NCI-H524 treated with DMSO at 0.1 percent for 48 hours (cell line): ENCODE measurements at places on chromosomes 1 and 21.

- DNase-seq: no peak
Observed at GRCh38 chr1:227944931-227945890, 2.5 kb downstream of the WNT9A start.

DNA sequence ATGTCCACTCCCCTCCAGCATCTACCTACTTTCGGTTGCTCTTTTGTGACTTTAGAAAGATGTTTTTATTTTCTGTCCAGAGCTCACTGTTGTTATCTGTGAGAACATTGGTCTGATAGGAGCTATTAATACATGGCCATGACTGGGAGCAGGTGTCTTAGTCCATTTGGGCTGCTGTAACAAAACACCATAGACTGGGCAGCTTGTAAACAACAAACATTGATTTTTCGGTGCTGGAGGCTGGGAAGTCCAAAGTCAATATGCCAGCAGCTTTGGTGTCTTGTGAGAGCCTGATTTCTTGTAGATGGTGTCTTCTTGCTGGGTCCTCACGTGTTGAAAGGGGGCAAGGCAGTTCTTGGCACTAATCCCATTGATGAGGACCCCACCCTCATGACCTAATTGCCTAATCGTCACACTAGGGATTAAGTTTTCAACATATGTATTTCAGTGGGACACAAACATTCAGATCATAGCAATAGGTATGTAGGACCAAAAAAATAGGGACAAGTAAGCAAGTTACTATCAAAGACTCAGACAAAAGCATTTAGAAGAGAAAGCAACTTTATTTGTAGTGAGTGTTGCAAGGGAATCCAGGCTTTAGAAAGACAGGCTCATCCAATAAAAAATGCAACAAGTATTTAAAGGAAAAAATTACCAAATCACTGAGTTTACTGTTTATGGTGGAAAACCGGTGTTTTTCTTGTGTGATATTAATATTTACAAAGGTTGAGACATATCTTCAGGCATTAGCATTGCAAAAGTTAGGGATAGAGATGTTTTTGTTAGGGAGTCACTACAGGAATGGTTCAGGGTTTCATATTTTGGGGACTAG lies 55.2 kb upstream of the WDR26 start:
- DNase-seq: no peak

DNA sequence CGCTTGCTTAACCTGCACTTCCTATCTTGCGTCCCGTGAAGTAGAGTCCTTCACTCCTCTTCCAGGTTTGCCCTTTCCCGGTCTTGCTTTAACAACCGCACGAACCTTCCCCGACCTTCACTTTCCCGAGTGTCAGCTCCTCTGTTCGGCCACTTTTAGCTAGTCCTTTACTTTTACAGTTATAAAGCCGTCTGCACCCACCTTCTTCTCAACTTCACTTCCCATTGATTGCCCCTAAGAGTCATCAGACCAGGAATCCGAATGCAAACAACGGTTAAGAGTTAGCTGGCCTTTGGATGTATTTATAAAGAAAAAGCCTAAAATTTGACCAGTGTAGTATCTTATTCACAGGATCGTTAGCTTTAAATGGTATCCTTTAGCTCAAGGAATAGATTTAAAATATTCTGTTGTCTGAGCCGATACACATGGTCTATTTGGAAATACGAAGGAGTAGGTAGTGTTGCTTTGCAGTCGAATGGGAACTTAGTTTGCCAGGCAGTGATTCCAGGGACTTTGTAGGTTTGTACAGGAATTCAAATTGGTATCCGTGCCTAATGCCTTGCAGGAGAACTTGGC lies 1.4 kb downstream of the PPP2R5A start:
- DNase-seq: no peak

DNA sequence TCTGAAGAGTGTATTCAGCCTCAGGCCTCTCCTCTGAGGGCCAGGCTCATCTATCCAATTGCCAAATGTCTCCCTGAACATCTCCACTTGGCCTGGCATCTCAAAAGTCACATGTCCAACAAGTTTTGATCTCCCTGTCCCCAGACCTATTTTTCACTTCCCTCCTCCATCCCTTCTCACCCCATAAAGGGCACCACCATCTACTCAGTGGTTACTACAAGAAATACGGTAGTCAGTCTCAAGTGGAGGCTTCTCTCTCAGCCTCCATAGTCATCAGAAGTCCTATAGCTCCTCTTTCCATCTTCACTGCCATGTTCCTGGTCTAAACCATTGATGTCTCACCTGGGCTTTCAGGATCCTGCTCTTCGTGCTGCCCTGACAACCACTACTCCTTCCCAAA lies 82.5 kb upstream of the EDN2 start:
- DNase-seq: no peak

- DNase-seq: no peak
Observed at GRCh38 chr1:208748387-208749165, 504.4 kb upstream of the PLXNA2 start.
